Mucosa of descending colon (tissue), 3 donors: ENCODE measurements at places on chromosomes 6 and 20. TPM values are rescaled to one million over a fixed set of nuclear protein-coding genes. Genes with fewer than 3 reads are reported as not detected.

The ME1 gene
- total RNA-seq: 7.3 TPM

The C2 gene
- 5.5 TPM for total RNA-seq

The TREML1 gene
- total RNA-seq: not detected

DNA sequence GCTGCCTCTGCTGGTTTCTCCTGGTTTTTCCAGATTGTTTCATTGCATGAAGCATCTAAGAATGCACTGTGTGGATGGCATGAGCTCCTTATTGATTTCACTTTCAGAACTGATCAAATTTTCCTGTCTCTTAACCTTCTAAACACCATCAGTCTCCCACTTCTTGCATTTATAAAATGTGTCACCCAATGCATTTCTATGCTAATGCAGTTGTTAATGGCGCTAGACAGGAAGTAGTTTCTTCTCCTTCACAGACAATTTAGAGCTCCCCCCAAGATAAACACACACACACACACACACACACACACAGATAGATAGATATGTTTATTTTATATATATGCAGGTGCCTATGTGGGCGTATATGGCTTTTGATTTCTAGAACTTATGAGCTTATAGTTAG lies 45.6 kb upstream of the FOXA2 start:
- DNase-seq: no peak

DNA sequence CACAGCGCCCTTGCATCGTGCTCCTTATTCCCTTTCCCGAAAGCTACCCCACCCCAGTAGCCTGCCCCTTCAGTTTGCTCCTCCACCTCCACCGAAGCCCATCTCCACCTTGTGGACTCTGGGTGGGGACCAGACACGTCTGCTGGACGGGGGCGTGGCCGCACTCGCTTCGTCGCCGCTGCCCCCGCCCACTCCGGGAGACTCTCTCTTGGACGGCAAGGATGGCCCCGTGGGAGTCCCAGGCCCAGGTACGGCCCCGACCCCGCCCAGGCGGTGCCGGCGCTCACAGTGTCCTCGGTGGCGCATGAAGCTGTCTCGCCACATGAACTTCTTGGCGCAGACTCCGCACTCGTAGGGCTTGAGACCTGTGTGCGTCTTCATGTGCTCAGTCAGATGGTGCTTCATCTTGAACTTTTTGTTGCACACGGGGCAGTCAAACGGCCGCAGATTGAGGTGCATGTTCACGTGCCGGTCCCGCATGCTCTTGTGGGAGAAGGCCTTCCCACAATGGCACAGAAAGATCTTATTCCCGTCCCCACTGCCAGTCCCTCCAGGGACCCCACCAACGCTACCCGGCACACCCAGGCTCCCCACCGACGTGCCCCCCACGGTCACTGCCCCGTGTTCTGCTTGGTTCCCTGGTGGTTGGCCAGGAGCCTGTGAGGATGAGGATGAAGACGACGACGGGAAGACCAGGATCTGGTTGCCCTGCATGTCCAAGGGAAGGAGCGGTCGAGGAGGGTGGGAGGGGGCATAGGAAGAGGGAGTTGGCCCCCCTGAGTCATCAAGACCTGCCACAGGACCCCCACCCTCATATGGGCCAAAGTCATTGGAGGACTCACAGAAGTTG lies 1.3 kb upstream of the TAPBP start:
- DNase-seq: peak; percentile 88

DNA sequence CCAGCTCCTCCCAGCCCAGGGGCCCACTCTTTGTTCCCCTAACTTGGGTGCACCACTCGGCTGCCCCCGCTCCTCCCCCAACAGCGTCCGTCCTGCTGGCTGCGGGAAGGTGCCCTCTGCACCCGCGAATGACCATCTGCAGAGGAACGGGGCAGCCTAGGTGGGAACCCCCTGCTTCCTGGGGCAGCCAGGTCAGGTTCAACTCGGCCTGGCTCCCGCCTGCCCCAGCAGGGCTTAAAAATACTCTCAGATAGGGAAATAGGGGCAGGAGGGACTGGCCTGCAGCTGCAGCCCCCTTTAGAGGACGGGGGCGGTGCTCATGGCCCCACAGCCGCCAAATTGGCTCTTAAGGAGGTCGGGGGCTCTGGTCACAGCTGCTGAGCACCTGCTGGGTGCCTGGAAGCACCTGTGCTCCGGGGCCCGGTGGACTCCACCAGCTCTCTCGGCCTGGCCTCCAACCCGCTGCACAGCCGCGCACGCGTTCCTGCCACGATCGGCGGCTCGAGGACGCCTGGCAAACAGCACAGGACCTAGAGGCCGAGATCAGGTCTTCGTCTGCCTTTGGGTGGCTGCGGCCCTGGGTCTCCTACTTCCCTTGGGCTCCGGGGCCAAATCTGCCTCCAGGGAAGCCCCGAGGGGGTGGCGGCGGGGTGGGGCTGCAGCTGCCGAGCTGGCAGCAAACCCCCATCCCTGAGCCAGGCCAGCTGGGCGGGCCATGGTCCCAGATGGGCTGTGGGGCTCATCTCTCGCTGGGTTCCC lies 700 bp upstream of the LAMA5 start:
- DNase-seq: no peak

- DNase-seq: no peak
Observed at GRCh38 chr6:133306931-133307330, 65.8 kb downstream of the EYA4 start.

GRCh38 chr20:11457488-11457887 lies 460.2 kb upstream of the BTBD3 start:
- no peak for DNase-seq
